Activated CD4-positive, alpha-beta T cell treated with anti-CD3 and anti-CD28 coated beads for 1 hour (primary cell): ENCODE measurements at places on chromosomes 2 and 18.

- no peak for DNase-seq
Observed at GRCh38 chr2:62415019-62415431, 91.0 kb downstream of the TMEM17 start.

DNA sequence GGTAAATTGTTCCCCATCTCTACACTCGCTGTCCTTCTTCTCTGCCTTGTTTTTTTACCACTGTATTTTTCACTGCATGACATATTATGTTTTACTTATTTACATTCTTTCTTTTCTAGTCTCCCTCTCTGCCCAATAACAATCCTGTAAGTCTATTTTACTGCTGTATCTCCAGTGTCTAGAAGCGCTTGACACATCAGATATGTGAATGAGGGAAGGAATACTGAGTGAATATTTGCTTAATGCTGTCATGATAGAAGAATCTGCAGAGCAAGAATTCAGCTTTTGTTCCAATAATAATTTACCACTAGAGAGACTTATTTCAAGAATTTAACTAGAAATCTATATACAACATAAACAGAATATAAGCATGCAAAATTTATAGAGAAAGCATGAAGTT, 99.5 kb downstream of the GALNT13 start:
- no peak for DNase-seq

DNA sequence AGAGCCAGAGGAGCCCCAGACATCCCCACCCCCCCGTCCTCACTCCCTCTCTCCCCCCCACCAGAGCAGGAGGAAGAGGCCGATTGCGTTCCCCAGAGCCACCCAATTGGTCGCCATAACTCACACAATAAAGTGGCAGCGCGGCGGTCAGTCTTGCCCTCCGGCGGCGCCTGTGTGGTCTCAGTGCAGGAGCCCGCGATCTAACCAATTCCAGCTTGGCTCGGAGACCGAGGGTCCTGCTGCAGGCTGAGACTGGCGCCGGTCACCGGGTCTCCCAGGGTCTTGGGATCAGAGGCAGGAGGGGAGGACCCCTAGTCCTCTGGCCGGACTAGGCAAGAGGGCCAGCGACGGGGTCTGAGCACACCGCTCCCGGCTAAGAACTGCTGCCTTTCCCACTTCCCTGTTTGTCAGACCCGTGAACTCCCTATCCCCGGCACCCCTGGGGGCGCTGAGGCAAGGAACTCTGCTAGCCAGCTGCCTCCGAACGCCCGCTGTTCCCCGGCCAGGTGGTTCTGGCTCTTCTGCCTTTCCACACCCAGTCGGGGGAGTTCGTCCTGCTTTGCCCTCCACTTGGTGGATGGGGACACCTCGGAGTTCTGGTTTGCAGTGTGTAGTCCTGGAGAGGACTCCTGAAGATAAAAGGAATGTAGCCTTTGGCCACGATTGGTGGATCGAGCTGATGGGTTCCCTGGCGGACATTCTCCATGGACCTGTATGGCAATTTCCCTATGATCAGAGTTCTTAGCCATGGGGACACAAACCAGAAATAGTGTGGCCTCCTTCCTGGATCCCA, 1.0 kb upstream of the HOXD12 start:
- DNase-seq: no peak

GRCh38 chr2:201886504-201886903, 80.2 kb downstream of the CDK15 start:
- DNase-seq: no peak

GRCh38 chr2:230875347-230876315, 10.9 kb downstream of the ITM2C start:
- no peak for DNase-seq

- DNase-seq: no peak
Observed at GRCh38 chr18:5425721-5426120, 118.1 kb downstream of the EPB41L3 start.

DNA sequence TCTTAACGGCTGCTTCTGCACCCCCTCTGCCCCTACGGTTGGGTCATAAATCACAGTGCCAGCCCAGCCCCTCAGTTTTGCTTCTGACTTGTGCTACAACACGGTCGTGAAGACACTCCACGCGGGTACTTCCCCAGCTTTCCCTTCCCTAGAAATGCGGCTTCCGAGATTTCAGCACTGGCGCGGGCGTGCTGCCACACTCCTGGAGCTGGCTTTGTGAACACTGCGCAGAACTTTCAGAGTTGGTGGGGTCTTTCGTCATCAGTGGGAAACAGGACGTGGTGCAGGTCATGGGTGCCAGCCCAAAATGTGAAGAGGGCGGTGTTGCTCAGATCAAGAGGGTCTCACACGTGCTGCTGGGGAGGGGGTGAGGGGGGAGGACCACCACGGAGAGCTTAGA, 733.0 kb upstream of the SALL3 start:
- no peak for DNase-seq

GRCh38 chr2:199646439-199646838, 188.7 kb upstream of the SATB2 start:
- no peak for DNase-seq

DNA sequence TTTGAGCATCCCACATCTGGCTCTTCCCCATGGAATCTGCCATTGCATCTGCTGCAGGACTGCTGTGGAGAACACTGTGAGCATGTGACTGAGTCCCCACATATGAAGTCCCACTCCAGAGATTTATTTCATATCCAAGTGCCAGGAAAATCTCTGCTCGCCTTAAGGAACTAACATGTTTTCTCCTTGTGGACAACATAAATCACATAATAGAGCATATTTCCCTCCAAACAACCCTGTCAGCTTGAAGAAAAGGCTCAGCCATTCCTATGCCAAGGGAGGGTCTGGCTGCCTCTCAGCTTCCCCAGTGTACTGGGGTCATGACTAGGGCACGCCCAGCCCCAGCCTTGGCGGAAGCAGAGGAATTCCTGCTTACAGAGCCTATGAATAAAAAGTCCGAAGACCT, 193.7 kb downstream of the DNER start:
- no peak for DNase-seq

DNA sequence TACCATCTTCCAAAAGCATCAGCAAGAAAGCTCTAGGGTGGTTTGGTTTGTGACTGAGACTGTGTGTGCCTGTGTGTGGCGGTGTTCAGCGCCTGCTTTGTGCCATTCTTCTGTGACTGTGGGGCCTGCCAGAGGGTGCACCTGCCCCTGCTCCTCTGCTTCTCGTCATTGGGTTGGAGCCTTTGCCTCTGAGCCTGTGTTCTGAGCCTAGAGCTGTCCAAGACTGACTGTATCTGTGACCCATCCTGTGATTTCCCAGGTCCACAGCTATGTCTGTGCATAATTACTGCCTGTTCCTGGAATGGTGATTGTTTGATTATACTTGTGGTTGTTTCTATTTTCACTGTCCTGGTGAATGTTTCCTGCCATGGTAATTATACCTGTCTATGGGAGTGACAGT, 57.1 kb upstream of the KLHL29 start:
- no peak for DNase-seq

DNA sequence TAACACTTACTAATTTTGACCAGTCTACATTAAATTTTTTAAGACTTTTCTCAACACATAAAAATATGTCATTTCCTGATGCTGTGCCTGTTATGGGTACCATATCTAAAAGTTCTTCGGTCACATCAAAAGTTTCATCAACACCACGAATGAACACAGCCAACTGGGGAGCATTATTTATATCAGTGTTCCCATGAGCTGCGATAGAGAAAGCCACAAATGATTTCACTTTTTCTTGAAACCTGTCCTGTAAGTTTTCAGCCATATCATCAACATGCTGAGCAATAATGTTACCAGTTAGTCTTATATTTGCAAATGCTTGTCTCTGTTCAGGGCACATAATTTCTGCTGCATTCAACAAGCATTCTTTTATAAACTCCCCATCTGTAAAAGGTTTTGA, 30.4 kb upstream of the NCL start:
- no peak for DNase-seq

DNA sequence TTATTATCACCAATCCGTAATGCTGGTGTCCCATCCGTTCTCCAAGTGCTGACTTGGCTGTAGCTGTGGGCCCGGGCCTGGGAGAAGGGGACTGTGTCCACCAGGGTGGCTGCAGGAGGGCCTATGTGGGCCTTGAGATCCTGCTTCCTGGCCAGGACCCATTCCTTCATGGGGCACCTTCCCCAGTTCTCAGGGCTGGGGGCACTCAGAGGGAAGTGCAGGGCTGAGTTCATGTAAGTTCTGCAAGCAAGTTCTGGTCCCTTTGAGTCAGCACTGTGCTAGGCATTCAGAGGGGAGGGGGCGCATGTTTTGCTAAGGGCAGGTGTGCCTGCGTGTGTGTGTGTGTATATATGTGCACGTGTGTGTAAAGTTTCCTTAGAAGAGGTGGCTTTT, 94.0 kb downstream of the GLI2 start:
- no peak for DNase-seq

DNA sequence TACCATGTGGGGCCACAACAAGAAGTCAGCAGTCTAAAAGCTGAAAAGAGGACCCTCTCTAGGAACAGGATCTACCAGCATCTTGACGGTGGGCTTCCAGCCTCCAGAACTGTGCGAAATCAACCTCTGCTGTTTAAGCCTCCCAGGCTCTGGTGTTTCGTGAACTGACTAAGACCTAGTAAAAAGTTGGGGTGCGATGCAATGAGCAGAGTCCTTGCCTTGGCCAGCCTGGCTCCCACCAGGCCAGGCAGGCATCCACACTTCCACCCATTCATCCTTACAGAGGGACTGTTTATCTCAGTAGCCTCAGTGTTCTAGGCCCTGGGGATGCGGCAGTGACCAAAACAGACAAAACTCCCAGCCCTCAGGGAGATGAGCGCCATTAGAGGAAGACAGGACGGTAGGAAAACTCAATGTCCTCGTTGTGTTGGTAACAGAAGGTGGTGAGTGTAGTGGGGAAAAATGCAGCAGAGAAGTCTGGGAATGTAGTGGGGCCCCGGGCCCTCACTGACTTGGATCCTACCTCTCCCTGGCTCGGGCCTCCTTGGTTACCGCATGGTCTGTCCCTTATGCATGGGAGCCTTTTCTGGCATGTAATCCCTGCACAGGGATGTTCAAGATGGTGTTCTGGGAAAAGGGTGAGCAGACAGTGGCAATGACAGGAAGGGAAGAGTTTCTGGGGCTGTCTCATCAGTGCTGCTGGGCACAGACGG, 271.8 kb upstream of the HS6ST1 start:
- DNase-seq: no peak

- no peak for DNase-seq
Observed at GRCh38 chr18:75840131-75840530, 412.6 kb upstream of the SMIM21 start.

- DNase-seq: no peak
Observed at GRCh38 chr2:70717431-70718038, 50.5 kb downstream of the ADD2 start.

DNA sequence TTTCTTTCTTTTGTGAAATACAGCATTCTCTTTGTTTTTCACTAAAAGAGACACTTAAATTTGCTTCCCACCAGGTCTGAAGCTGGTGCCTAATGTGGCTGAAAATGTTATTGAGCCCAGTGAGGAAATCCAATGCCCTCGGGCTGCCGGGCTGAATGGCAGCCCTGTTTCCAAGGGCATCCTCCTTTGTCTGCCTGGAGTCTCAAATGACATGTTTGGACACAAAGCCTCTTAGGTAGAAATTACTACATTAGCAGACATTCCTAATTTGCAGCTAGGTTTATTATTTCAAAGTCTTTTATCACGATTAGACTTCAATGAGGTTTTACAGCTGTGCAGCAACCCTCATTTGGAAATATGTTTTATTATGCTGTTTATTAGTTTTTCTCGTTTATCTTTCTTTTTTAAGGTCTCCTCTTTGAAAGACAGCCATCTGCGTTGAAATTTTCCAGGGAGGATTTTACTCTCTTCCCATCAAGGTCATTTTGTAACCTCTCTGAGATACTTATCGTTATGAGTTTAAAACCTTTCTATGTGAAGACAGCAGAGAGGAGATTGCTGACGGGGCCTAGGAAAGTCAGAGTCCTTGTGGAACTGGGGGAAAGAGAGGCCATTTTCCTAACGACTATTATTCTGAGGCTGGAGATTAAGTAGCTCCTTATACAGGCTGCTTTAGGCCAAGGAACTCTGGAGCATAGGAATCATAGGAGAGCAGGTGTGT, 59.0 kb upstream of the ZNF532 start:
- DNase-seq: no peak

DNA sequence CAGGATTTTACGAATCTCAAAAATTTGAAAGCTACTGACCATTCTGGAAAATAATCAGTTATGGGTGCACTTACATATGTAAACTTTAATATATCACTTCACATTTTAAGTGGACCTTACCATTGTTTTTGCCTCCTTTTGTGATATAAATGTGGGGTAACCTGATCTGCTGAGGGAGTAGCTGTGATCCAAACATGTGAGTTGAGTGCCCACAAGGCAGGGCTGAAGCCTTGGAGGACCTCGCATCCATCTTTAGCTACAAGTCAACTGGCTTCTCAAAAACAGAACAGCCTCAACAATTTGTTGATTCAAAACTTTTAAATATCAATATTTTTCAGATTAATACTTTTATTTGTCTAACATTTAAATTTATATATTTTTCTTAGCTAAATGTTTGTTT, 178.2 kb downstream of the PLCL1 start:
- no peak for DNase-seq

- no peak for DNase-seq
Observed at GRCh38 chr18:51890762-51891161, 449.2 kb upstream of the DCC start.

- no peak for DNase-seq
Observed at GRCh38 chr2:119494163-119494790, 30.0 kb downstream of the SCTR start.

DNA sequence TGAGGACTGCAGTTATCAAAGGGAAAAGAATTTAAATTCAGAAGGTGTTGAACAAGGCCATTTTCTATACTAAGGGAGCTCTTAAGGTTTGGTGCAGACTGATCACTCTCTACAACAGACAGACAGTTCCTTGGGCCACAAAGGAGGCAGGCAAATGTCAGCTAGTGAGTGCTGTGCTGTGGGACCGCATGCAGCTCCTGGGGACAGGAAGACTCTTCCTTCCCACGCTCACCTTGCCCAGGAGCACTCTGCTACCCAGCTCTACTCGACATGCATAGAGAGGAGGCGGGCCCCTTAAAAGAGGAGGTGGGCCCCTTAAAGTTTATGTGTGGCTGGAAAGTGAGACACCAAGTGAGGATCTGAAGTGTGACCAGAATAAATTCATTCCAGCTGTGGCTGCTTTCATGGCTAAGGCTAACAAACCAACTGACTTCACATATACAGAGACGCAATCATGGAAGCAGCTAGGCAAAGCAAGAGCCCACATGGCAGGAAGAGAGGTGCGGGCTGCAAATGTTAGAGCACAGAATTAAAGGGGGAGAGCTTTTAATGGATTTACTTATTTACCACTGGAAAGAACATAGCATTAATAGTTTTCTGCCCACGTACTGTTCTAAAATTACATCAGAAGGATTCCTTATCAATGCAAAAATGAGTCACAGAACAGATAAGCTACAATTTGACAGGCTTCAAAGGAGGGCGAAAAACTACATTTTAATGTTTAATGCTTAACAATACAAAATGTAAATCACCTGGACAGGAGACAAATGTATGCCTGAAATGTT, 101.4 kb upstream of the RNU4ATAC start:
- no peak for DNase-seq
